ENCODE measurements at places on chromosomes 2 and 18.
A peak's percentile ranks its signal among the peaks of the same experiment; 100 is the strongest.

DNA sequence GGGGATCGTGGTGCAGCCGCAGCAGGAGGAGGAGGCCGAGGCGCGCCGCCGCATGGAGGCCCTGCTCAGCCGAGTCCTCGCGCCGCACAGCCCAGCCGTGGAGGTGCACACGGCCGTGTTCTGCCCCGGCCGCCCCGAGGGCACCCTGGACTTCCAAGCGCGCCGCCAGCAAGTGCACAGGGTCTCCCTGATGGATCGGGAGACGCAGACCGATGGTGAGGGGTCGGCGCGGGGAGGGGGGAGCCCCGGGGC, 5.1 kb upstream of the SPATA3 start:
- no peak for DNase-seq

DNA sequence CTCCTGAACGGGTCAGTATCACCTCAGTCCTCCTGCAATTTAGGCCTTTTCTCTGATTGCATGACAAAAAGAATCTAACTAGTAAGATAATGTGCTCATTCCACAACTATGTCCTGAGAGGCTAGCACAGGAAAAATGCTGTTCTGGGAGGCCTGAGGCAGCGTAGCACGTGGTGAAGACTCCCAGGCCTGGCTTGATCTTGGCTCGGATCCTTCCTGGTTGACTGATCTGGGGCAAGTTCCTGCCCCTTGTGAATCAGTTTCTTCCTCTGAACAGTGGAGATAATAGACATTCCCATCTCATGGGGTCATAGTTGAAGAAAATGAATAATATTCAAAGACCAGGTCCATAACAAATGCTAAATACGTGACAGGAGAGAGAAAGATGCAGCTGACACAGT, 12.3 kb downstream of the FBLN7 start:
- no peak for DNase-seq

GRCh38 chr2:9473985-9474360, 378 bp upstream of the IAH1 start:
- DNase-seq = peak; percentile 23

- peak; percentile 30 for DNase-seq
Measured at GRCh38 chr18:75727456-75727855, 300.0 kb upstream of the SMIM21 start.

DNA sequence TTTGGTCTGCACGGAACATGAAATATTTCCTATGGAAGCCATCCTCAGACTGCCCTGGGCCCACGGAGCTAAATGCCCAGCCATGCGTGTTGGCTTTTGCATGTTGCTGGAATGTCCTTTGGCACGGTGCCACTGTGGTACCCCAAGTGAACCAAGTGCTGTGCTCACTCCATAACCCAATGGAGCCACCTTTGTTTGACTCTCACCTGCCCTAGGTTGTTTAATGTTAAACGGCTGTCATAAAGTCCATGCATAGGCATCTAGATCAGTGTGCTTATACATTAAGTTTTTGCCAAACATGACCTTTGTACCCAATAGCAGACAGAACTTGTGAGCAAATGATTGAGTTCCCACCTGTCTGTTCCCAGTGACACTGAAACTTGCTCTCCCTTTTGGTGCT, 59.9 kb upstream of the TMEM87B start:
- no peak for DNase-seq

GRCh38 chr18:58501066-58501896, 127.6 kb downstream of the ALPK2 start:
- peak; percentile 55 for DNase-seq

DNA sequence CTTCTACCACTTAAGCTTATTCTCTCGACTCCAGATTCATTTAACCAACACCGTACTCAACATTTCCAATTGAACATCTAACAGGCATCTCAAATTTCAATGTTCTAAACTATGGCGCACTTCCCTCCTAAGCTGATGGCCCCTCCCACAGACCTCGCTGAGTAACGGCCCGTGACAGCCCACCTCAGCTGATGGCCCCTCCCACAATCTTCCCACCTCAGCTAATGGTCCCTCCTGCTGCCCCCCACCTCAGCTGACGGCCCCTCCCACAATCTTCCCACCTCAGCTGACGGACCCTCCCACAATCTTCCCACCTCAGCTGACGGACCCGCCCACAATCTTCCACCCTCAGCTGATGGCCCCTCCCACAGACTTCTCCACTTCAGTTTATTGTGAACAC, 57.1 kb upstream of the TSPYL6 start:
- no peak for DNase-seq

DNA sequence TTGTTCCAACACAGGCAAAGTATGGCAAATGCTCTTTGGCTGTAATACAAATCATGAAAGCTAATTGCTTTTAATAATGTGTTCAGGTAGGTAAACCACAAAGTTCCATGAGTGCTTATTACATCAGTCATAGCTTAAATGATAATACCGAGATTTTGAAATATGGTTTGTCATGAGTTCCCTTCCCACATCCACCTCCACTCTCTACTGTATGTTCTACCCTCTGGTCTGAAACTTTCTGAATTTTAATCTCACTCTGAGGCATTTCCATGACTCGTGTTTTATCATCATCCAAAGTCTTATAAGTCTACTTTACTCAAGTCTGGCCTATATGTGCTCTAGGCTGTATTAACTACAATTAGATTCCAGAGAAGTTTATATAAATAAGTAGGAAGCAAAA, 354.8 kb downstream of the AKAIN1 start:
- DNase-seq = no peak

- peak; percentile 77 for DNase-seq
Measured at GRCh38 chr2:69559442-69560146, 83.9 kb downstream of the AAK1 start.

DNA sequence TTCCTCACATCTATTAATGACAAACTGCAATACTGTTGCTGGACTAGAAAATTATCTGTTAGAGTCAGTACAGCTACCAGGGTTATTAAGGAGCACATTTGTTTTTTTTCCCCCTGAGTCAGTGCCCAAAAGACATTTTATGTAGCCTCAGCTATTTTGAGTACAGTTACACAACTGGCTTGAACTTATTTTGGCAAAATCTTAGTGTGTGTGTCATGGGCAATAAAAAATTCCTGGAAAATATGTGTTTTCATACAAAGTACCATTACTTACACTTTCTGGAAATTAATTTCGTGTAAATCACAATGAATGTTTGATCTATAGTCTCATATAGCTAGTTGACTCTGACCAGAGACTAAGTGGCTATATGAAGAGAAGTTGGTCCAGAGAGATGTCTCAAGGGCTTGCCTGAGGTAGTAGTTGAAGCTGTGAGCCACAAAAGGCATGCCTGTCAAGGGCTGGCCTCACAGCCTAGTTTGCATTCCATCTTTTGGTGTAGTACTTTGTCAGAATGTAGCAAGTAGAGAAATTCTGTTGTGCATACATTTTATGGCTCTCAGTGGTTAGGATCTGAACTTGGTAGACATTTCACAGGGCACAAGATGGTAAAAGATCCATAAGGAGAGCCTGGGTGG, 283.4 kb downstream of the MTX2 start:
- no peak for DNase-seq

- DNase-seq = no peak
Measured at GRCh38 chr2:196703695-196704094, 64.2 kb downstream of the CCDC150 start.

GRCh38 chr2:46165916-46166315, 131.3 kb upstream of the EPAS1 start:
- DNase-seq = no peak

- DNase-seq = no peak
Measured at GRCh38 chr2:154381931-154382794, 316.3 kb upstream of the KCNJ3 start.

DNA sequence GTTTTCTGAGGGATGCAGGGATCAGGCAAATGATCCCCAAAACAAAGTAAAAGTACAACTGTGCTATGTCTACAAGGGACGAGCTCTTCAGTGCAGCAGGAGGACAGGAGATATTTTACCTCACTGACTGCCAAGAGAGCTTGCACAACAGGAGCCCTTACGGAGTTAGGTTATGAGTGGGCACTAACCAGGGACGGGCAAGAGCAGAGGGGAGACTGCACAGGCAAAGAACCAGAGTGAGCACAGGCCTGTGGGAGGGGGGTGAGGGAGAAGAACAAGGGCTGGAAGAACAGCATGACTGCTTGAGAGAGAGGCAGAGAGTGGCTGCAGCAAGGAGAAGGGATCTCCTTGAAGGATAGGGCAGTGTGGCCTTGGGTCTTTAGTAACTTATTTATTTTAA, 101.1 kb upstream of the PID1 start:
- no peak for DNase-seq

DNA sequence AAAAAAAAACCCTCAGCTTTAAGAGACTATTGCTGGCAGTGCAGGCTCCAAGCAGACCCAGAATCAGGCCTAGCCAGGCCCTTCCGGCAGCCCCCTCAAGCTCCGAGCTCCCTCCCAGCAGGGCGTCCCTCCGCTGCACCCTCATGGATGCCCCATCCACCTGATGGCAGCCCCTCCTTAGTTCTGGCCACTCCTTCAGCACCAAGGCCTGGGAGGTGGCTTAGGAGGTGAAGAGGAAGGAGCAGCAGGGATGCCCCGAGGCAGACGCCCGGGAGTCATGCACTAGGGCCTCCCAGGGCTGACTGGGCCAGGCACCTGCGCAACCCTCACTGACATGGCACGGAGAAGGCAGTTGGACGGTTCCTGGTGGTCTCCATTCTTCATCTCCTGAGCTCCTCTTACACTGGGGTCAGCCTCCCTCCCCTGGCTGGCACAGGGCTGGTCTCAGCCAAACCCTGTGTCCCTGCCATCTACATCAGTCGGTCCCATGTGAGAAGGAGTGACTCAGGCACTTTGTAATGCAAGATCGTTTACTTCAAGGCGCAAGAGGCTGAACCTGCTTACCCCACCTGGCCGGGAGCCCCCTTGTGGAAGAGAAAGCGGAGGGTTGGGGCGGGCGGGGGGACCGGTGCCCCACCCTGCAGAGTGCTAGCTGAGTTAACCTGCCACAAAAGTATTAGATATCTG, 53.5 kb upstream of the ID2 start:
- DNase-seq = no peak

GRCh38 chr2:168355779-168356476, 100.1 kb upstream of the CERS6 start:
- DNase-seq = no peak

GRCh38 chr18:31512203-31512764, 14.3 kb downstream of the DSG2 start:
- DNase-seq = peak; percentile 64

DNA sequence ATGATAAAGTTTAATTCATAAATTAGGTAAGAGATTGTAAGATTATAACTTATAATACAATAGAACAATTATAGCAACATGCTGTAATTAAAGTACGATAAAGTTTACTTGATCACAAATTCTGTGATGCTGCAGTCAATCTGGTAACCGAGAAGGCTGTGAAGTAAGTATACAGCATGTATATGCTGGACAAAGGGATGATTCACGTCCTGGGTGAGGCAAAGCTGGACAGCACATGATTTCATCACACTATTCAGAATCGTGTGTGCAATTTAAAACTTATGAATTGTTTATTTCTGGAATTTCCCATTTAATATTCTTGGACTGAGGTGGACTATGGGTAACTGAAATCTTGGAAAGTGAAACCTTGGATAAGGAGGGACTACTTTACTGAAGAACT, 522.2 kb upstream of the CNTNAP5 start:
- DNase-seq = no peak

DNA sequence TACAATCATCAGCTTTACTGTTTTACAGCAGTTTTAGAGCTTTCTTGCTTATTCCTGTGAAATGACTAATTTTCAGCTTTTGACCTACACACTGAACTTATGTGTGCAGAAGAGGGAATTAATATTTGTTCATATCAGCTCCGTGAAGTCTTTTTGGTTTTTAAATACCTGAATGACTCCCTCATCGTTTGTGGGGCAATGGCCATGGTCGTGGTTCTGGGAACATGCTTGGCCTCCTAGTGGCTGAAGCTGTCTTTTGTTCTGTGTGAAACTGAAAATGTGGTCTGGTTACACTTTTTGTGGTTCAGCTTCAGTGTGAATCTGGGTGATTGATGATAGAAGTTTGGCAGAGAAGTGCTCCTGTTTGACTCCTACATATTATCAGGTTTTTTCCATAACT, 408.1 kb downstream of the THSD7B start:
- DNase-seq = no peak

DNA sequence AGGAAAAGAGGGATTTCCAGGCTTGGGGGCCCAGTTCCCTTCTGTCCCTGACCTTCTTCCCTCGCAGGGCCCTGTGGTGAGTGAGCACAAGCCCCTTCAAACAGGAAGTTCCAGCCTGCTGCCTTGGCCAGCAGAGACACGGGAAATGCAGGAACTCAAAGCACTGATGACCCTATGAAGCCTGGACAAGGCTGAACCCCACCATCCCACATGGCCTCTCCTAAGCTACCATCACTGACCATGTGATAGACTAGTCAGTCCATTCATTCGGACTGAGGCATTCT, 196.4 kb downstream of the TNS1 start:
- DNase-seq = peak; percentile 55

- no peak for DNase-seq
Measured at GRCh38 chr2:203649176-203649814, 57.1 kb upstream of the CD28 start.

GRCh38 chr2:79219383-79219988, 59.9 kb upstream of the REG3A start:
- peak; percentile 56 for DNase-seq

- no peak for DNase-seq
Measured at GRCh38 chr2:97348265-97348664, 235.3 kb downstream of the ANKRD36 start.
